CD4-positive, alpha-beta T cell treated with Interferon alpha-2 for 1 hour (primary cell): ENCODE measurements at places on chromosomes 7 and 10.

DNA sequence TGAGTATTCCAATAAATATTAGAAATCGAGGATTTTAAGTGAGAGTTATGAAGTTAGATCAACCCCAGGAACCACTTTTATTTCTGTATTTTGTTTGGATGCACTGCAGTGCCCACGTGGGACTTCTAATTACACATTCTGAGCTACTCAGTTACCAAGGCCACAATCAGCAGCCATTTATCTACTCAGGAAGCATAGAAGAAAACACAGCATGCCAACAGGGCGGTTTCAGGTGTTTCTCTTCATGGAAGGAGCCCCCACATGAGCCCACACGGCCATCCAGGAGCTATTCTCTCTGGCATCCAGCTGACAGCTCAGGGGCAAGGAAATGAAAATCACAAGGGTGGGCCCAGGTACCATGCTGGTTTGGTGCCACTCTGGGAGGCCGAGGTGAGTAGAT, 266.5 kb upstream of the MKLN1 start:
- no peak for DNase-seq

DNA sequence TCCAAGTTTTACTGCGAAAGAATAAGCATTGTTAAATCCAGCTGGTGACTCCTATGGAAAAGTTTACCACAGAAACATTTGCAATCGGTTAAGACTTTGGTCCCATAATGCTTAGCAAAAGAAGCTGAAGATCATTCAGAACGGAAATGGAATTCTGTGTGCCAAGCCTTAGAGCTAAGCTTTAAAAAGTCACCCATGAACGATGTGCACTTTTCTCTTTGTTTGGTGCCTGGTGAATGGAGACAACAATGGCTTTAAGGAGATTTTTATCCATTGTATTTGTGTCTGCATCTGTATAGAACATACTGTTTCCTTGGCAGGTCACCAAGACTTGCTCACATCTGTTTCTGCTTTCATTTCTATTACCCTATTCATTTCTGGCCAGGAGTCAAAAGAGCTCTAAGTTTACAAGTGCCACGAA, 26.3 kb upstream of the COL1A2 start:
- no peak for DNase-seq

DNA sequence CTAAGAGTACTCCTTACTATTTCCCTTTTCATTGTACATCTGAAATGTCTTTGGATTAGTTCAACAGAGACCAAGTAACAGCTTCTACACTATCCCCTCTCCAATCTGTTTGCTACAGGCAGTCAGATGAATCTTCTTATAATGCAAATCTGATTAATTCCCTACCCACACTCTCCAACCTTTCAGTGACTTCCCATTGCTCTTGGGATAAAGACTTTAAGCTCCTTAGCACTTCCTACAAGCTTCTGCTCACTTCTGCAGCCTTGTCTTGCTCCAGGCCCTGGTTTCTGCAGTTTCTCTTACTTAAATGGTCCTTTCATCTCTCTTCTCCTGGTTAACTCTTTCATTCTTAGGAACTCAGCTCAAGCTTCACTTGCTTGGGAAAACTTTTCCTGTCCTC, 65.2 kb upstream of the FEZF1 start:
- no peak for DNase-seq

GRCh38 chr7:103073989-103074518, 542 bp downstream of the FBXL13 start:
- DNase-seq, result no peak

DNA sequence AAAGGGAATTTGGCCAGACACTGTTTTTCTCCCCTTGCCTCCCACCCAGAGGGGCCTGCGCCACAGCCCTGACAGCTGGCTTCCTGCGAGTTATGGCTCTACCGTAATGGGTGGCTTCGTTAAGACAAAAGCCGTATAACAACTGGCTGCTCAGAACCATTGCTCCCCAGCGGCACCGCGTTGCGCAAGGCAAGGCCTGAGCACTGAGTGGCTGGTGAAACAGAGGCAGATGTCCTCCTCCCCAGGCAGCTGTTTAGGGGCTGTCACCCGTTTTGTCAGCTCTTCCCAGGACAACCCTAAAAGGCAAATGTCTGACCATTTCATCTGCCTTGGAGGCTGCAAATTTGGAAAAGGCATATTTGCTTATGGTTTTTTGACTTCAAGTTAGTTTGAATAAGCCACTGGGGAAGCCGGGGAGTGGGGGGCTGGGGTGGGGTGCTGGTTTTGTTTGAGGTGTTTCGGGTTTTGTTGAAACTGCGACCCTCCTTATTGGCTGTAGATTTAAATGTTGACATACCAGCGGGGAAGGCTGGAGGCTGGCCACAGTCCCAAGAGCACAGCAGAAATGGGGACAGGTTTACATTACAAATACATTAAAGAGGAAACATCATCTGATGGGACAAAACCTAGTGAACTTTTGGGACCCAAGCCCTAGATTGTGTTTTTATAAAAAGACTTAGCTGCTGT, 681 bp upstream of the SPOCK2 start:
- DNase-seq, result peak; percentile 45

- no peak for DNase-seq
These were observed 571.4 kb upstream of the IGFBP3 start for GRCh38 chr7:46492466-46492865.

DNA sequence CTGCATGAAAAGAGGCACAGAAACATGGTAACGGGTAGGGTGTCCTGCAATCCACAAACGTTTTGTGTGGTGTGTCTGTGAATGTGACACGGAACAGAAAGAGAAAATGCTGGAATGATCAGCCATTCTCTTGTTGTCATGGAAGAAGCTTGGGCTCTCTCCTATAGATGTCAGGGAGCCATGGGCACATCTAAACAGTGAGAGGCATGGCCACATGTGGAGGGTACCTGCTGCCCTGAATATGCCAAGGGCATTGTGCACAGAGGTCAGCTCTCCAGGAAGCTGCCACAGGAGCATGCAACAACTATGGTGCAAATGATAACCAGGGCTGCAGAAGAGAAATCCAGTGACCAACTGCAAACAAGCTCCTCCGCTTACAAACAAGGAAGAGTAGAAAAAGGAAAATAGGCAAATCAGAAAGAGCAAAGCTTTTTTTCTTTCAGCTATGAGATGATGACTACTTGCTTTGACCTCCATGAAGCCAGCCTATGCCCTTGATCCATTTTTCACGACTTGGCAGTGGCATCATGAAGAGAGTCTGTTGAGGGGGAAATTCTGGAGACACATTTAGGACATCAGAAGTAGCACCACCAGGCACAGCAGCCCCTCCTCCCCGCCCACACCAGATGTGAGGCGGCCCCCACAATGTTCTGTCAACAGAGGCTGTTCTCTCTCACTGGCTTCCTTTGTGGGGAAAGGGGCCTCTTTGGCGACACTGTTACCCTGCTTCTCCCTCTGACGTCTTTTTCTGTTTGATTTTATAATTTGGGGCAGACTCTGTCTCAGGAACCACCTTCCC, 4.8 kb upstream of the PDE1C start:
- DNase-seq, result no peak

GRCh38 chr10:57468894-57469432, 798.7 kb downstream of the IPMK start:
- no peak for DNase-seq

DNA sequence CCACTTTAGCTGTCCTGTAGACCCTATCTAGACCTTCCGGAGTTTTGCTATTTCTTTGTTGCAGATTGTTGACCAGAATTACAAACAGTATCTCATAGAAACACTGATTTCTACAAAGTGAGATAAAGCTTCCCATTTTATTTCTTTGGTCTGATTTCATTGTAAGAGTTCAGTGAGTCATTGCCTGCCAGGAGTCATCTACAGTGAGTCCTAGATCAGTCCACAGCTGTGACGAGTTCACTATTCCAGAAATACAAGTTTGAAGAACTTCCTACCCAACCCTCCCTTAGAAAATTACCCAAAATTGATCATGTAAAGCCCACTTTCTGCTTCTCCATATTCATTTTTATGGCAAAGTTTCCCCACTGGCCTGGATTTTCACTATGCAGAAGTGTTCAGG, 905.5 kb downstream of the CNTNAP2 start:
- no peak for DNase-seq

DNA sequence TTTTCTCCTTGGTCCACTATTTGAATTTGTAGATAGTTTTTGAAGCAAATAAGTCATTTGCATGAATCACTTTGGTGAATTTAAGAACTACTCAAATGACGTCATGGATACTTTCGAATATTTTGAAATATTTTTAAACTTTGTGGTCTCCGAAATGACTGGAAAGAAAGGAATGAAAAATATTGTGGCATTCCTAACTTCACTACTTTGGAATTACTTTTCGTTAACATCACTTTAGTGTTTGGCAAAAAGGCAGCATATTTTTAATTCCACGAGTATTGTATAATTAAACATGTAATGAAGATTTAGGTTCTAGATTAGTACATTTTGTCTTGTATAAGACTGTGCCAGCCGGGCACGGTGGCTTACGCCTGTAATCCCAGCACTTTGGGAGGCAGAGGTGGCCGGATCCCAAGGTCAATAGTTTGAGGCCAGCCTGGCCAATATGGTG, 35.3 kb upstream of the ZRANB1 start:
- no peak for DNase-seq

GRCh38 chr7:115368998-115369397, 447.1 kb downstream of the MDFIC start:
- DNase-seq, result no peak

DNA sequence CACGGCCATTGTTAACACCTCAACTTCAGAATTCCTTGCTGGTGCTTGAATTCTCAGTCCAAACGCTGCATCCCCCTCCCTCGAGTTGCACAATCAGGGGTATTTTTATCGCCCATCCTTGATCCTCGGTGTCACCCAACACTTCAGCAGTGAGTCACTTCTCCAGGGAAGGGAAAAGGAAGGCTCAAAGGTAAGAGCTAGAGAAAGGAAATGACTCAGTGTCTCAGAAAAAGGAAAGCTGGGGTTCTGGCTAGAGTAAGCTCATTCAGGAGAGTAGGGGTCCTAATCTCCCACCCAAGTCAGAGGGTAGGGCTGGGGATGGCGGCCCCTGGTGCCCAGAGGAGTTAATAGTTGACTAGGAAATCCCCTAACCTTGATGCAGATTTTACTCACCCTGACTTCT, 39.8 kb upstream of the TRIM8 start:
- no peak for DNase-seq

DNA sequence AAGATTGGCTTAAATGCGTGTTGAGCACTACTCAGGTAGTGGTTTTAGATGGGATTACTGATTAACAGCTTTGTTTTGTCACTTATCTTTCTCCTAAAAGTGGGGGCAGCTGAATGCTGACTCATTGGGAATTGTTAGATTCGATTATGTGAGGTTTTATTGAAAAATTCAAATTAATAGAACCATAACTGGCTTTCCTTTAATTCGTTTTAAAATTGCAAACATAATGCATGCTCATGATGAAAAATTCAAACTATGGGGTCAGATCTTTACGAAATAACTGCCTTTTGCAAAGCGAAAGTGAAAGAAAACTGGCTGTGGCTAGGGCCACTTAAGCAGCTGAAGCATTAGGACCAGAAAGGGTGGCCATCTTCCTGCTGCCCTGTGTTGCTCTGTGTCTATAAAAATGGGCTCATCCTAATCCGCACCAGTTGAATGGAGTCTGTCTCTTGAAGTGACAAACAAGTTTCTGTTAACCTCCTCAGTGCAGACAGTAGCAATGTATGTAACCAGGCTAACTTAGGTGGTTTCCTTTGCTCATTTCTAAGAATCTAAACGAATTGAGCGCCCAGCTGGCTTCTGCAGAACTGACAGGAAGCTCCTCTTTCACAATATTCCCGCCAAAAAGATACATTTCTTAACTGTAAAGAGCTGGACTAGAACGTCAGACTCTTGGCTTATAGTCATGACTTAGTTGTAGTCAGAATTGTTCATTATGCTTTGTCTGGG, 27.8 kb downstream of the DENND10 start:
- DNase-seq, result peak; percentile 75

GRCh38 chr7:43242628-43243255, 130.3 kb downstream of the HECW1 start:
- no peak for DNase-seq

DNA sequence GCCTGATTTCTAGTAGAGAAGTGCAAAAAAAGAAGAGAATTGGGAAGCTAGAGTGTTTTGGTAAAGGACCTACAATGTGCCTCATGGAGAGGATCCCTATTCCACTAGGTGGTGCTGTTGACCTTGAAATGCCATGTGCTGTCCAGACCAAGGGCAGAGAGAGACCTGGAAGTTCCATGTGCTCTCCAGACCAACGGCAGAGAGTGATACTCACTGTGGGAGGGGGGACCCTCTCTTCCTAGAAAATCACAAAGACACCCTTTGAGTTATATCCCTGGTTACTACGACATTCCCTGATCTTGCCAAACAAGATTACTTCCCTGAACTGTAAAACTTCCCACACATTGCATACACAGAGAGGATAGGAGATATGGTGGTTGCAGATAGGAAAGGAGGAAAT, 212.7 kb upstream of the ZNF804B start:
- DNase-seq, result no peak

DNA sequence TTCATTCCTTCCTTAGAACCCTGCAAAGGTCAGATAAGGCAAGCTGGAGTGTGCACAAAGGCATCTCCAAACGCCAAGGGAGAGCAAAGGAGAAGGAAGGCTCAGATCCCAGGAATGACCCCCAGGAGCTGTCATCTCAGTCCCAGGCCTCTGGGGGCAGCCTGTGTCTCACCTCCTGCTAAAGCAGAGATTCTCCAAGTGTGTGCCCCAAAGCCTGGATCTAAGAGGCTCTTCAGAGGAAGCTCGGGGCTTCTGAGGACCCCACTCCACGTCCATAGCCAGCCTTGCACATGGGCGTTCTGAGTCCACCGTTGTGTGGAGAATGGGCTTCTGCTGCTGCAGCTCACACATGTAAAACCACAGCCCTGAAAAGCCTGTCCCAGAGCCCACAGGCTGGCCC, 5.1 kb upstream of the GRID1 start:
- no peak for DNase-seq

DNA sequence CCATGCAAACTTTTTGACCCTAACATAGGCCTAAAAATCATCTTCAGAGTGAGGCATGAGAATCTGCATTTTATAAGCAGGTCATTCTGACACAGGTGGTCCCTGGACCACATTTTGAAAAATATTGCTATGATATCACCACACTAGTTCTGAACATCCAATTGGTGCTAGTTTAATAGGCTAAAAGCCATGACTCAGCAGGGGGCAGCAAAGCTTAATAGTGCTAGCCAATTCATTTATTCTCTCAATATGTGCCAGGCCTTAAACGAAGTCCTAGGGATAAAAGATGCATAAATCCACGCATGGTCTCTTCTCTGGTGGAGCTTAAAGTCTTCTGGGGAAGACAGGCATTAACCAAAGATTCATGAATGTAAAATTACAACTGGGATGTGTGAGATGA, 10.2 kb upstream of the SLC25A28 start:
- peak; percentile 25 for DNase-seq

GRCh38 chr7:80235334-80235733, 100.7 kb downstream of the GNAI1 start:
- DNase-seq, result no peak
